ENCODE measurements at places on chromosomes 4 and X. TPM values are rescaled to one million over a fixed set of nuclear protein-coding genes. Genes with fewer than 3 reads are reported as not detected.

Gene MGAT4D
- not detected for total RNA-seq

Gene SPARCL1
- total RNA-seq, result 878 TPM

Gene SORCS2
- total RNA-seq, result 59.0 TPM

Gene KCNE5
- 0.81 TPM for total RNA-seq

Gene PDGFC
- total RNA-seq, result 8.4 TPM

Gene GPRASP3
- 15.2 TPM for total RNA-seq

DNA sequence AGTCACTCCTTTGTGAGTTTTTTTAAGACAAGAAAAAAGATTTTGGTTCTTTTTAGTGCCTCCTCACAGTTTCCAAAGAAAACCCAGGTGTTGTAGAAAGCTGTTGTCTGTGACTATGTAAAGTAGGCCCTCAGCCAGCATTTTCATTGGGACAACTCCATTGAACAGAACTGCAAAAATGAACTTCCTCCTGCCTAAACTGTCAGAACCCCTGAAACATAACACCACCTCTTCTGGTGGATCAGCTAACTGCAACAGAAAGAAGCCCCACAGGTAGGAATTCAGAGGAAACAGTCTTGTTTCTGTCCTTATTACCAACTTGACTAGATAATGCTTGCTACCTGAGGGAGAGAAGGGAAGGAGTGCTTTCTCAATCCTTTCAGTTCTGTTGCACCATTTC lies 3.4 kb upstream of the ATP11C start:
- DNase-seq, result no peak

GRCh38 chr4:78313754-78314120 lies 237.8 kb upstream of the ANXA3 start:
- no peak for DNase-seq

DNA sequence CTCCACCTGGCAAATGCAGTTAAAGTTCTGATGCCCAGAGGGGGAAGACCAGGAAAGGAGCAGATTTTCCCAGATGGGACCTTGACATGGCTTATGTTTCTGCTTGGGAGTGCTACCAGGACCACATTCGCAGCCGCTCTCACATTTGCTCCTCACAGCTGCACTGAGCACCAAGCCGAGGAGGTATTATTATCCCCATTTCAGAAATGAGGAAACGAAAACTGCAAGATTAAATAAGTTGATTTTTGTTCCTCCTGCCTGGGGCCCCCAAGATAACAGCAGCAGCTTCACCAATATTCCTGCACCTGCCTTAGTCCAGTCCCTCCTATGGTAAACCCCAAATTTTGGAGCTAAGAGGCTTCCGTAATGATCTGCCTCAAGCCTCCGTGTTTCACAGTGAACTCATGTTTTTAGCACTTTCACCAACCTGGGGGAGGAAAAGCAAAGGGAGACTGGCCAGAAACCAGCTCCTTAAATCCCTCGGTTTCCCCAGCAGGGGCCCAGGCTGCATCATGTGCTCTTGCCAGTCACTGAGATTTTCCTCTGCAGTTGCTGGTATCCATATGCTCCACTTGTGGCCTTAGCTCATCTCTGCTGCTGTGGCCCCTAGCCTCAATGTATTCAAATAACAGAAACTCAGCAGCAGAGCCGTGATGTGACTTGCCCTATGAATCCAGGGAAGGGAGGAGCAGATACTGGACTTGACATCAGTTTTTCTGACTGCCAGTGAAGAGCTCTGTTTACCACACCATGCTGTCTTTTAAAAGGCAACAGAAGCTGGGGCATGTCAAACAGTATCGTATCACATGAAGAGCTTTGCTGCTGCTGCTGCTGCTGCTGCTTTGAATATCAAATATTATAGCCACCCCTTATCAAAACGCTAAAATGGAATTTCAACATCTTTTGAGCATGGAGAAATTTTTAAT lies 95.5 kb upstream of the KLHL13 start:
- no peak for DNase-seq

- no peak for DNase-seq
These were observed 390.7 kb downstream of the MAPK10 start for GRCh38 chr4:85968945-85969819.

- DNase-seq, result no peak
These were observed 230.7 kb upstream of the GK2 start for GRCh38 chr4:79638735-79639134.

DNA sequence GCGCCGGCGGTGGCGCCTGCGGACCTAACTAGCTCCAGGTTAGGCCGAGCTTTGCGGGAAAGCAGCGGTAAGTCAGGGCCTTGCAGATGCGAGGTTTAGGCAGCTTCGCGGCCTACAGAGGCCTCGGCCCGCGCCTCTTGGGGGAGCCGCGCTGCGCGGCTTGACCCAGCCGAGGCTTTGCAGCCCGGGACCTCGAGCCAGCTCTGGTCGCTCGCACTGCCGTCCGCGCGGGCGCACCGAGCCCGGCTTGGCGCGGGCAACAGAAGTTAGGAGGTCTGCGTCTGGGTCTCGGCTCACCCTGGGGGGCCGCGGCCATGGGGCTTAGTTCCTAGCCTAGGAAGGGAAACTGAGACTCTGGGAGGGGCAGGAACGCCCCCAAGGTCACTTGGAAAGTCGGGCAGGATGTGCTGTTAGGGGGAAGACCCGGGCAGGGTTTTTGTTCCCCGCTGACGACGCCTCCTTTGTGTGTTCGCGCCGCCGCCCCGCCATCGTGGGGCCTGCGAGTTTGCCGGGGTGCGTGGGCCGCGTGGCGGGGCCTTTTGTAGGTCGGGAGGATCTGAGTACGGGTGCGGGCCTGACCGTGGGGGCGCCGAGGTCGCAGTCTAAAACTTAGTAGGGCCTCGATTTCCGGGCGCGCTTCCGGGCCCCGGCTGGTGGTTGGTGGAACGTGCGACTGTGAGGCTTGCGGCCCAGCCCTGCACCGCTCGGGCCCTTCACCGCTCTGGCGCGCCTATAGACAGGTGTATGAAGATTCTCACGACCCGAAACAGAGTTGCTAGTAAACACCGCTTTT lies 482 bp downstream of the RNF4 start:
- DNase-seq, result no peak

Measured in dorsolateral prefrontal cortex (tissue), 122 donors.